ENCODE measurements at places on chromosomes 5 and 9.
A peak's percentile ranks its signal among the peaks of the same experiment; 100 is the strongest.

- no peak for DNase-seq
Measured at GRCh38 chr9:137174722-137175293, 3.0 kb upstream of the TMEM210 start.

DNA sequence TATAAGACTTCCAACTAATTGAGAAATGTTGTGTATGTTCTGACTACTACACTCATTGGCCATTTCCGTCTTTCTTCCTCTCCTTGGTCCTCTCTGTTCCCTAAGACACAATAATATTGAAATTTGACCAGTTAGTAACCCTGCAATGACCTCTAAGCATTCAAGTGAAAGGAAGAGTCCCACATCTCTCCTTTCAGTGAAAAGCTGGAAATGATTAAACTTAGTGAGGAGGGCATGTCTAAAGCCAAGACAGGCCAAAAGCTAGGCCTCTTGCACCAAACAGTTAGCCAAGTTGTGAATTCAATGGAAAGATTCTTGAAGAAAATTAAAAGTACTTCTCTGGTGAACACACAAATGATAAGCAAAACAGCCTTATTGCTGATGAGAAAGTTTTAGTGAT is 122.5 kb downstream of the PRR16 start:
- DNase-seq, result no peak

DNA sequence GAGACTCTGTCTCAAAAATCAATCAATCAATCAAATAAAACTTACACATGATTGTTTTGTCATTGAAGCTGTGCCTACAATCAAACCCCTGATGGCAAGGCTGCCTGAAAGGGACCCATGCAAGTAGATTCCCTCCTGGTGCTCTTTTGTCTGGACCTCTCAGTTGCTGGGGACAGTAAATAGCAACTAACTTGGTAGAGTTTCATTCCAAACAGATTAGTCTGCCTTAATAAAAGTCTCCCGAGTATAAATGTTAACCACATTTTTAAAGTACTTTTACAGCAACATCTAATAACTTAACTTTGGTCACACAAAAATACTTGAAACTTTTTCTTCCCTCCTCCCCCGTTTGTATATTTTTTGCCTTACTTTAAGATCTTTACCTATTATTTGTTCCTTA is 105.5 kb downstream of the FEM1C start:
- DNase-seq, result peak; percentile 58

DNA sequence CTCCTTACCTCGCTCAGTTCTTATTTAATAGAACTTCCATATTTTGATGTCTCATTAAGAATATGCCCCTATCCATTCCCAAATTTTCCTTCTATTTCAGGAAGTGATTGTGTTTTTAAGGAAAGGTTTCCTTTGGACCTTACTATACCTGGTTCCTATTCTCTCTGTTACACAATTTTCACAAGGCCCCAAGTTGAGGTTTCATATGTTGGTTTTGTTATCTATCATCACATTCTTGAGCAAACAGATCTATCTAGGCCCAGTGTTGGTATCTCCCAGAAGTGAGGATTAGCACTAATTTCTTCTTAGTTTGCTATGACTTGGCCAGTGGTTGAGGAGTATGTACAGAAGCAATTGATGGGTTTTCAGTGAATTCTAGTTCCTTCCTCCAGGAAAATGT is 41.5 kb downstream of the ALG2 start:
- no peak for DNase-seq

DNA sequence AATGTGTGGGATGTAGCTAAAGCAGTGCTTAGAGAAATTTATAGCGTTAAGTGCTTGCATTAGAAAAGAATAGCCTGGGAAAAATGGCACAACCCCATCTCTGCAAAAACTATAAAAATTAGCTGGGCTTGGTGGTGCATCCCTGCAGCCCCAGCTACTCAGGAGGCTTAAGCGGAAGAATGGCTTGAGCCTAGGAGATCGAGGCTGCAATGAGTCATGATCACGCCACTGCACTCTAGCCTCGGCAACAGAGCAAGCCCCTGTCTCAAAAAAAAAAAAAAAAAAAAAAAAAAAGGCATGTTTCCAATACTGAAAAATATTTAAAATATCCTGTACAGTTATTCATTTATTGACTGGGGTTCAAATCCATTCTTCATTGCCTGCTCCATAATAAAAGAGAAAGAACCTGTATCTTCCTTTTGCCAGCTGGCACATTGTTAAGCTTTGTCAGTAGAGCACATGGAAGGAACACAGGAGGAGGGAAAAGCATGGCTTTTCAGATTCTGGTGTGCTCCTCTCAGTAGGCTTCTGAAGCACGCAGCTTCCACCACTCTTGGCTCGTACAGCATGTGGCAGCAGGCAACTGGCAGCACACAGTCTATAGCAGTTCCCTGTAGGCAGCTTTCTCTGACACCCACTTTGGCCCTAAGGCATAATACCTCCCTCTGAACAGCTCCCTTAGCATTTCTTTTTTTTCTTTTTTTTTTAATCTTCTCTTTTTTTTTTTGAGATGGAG is 73.5 kb downstream of the TRIM36 start:
- DNase-seq, result peak; percentile 11

DNA sequence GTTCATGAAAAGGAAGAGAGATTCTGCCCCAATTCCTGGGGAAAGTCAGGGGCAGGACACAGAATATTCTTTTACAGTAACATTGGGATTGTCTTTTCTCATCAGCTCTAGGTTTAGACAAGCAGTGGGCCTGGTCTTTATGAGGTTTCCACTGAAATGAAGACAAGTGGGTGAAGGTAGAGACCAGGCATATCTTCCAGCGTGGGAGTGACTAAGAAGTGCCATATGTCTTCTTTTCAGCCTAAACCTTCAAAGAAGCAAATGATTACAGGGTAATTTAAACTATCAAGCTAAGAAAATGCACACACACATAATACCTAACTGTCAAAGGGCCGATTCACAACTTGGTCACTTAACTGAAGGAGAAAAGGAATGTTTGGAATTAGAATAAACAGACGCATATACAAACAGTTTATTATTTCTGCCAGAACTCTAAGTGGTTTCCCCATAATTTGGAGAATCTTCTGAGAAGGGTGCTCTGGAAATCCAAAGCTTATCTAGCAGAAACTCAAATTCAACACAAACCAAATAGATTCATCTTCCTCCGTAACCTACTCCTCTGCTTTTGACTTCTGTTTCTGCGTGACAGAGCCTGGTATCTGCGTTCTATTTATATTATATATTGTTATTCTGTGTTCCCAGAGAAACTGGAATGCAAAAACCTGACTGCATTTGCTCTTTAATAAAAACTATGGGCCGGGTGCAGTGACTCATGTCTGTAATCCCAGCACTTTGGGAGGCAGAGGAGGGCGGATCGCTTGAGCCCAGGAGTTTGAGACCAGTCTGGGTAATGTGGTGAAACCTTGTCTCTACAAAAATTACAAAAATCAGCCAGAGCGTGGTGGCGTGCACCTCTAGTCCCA is 22.0 kb upstream of the TEK start:
- peak; percentile 75 for DNase-seq

DNA sequence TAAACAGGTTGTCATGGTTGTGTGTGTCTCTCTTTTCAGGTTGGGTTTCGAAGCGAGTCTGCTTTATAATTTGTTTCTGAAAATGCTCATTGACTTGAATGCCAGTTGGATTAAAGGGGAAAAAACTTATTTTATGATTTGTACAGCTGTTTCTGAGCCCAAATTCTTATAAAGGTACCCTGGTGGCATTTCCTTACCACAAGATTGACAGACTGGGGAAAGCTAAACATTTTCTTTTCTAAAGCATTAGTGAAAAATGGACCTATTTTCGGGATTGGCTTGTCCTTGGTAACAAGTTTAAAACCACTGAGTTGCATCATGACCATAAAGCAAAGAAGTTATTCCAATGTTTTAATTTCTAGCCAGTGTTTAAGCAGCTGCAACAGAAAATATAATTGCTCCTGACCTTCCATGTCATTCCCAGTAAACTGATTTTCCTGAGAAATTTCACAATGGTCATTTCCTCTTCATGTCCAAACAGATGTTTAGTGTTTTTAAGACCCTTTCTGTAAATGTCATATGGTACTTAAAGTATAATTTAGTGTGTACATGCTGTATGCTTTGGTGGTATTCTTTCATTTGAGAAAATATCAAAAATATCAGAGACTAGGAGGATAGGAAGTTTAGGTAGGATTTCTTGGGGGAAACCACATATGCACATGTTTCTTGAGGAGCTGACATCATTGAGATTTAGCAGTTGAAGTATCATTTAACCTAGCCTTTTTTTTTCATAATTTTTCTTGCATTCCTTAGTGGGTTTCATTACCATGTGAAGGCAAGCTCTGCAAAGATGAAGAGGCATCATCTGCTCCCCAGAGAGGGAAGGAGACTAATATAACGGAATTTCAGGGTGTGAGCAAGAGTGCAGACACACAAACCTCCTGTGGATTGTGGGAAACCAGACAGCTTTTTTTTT is 667.1 kb upstream of the RGMB start:
- peak; percentile 53 for DNase-seq

DNA sequence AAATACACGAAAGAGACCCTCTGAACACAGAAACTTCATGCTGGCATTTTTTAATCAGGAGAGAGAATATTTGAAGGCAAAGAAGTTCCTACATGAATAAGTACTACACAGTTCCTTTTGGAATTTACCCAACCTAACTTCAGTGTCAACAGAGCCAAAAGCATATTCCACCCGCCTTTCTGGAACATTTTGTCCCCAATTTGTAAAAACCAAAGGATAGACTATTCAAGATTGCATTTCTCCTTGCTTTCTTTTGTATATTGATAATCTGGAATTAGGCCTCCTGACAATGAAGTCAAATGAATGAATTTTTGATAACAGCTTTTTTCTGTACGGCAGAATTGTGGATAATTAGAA is 39.4 kb upstream of the TRAF1 start:
- DNase-seq, result no peak

DNA sequence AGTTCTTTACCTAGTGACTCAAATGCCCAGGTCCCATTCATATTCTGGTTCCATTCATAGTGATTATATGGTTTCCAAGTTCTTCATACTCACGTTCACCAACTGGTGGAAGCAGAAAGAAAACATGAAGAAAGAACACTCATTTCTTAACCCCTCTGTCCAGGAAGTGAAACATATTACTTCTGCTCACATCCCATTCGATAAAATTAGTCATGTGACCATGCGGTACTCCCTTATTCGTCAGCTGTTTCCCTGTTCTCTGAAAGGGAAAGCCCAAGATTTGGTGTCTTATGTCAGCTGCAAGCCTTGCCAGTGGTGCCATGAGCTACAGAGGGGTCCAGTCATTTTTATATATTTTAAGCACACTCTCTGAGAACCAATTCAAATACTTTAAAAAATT is 387.0 kb upstream of the DMAC1 start:
- DNase-seq, result no peak

DNA sequence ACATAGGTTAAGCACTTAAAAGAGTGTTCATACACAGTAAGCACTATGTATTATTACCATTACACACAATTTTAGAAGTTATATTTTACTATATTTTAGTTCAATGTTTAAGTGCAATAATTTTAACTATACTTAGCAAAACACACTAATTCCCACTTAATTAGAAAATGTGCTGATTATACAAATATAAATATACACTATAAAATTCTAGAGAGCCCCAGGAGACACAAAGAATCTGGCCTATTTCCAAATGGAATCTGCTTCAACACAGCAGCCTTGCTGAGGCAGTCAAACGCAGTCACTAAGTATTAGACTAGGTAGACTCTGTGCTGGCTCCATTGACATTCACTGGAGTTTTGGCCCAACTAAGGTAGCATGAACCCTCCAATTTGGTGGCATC is 160.9 kb downstream of the CETN3 start:
- no peak for DNase-seq

GRCh38 chr5:154189819-154190594 is 526 bp upstream of the GALNT10 start:
- peak; percentile 81 for DNase-seq

GRCh38 chr9:113646946-113647914 is 183.7 kb downstream of the RGS3 start:
- DNase-seq, result no peak

- DNase-seq, result no peak
Measured at GRCh38 chr9:34956648-34957047, 1.4 kb upstream of the PHF24 start.

DNA sequence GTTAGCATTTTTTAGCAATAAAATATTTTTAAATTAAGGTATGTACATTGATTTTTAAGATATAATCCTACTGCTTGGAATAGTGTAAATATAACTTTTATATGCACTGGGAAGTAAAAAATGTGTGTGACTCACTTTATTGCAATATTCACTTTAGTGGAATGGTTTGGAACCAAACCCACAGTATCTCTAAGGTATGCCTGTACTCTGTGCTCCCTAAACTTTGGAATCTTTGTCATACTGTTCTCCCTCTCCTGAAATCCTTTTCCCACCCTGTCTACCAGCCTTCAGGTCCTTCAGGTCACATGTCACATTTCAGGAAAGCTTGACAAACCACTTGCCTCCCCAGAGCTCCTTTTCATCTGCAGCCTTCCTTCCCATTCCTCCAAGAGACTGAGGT is 308.7 kb downstream of the SPOCK1 start:
- peak; percentile 69 for DNase-seq

DNA sequence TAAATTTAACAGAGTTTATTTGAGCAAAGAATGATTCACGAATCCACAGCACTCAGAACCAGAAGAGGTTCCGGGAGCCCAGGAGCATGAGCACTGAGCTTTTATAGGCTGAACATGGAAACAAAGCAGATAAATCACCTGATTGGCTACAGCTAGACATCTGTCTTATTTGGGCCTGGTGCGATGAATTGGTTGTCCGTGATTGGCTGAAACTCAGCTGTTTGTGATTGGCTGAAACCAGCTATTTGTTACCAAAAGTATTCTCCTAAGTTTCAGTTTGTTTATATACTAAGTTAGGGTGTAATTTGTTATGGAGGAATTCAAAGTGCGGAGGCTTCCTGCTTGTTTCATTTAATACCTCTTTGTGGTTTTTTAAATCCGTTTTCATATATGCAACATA is 15.8 kb upstream of the LCP2 start:
- DNase-seq, result no peak

DNA sequence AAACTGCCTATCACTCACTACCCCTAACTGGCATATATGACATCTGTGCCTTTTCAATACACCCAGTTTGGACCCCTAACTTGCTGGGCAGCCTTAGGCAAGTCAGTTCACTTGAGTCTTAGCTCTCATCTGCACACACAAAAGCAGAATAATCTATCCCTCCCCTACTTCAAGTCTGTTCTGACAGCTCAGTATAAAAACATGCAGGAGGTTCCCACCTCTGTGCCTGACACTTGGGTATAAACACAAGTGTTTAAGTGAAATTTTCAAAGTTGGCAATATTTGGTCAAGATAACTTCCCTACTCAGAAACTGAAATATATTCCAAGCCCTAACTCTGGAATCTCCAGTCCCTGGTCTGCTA is 12.6 kb downstream of the HNRNPH1 start:
- DNase-seq, result no peak

DNA sequence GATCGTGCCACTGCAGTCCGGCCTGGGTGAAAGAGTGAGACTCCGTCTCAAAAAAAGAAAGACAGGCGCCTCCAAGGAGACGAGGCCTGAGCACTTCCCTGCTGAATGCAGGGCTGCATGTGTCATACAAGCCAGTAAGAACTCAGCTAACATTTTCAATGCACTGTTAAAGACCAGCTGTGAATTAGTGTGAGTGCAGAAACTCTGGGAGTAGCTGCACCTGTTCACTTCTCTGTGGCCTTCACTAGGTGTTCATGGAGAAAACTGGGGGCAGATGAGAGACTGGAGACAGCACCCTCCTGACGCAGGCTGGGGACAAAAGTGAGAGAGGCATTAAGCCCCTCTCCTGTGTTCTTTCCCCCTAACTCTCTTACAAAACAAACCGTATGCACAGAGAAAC is 41.8 kb downstream of the FBXO10 start:
- DNase-seq, result no peak

All from EL (cell line).